Stimulated activated CD4-positive, alpha-beta T cell treated with anti-CD3 and anti-CD28 coated beads, Interleukin-15, amount 100 ng/mL, for 1 hour (primary cell): ENCODE measurements at places on chromosomes 13 and 19.

DNA sequence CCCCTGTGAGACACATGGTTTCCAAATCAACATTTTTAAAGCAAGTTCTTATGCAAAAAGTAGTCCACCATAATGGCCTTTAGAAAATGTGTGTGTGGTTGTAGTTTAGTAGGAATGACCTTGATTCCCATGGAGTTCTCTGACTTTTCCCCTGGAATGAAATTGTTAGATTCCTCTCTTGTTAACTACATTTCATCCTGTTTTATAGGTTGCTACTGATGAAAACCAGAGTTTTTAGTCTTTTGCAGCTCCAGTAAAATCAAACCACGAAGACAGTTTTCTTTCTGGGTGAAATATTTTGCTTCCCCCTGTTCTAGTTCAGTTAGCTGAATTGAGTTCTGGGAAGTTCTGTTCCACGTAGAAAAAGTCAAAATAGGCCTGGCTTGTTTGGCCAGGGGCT lies 107.7 kb downstream of the RAB20 start:
- no peak for DNase-seq

DNA sequence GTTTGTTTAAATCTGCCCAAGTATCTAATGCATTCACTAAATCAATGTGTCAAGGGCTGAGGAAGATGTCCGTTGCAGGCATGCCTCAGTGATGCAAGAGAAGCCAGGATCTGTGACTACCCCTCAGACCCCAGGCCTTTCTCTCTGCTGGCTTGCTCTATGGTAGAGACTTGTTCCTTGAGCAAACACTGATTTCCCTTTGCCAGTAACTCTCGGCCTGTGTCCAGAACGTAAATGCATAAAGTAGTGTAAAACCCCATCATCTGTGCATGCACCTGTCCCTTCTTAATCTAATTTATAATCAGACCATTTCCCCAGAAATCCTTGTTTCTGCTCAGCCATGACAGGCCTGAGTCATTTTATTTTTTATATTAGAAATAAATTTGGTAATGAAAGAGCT lies 28.7 kb upstream of the FRY start:
- no peak for DNase-seq

GRCh38 chr19:10805758-10806247 lies 30.2 kb downstream of the TMED1 start:
- no peak for DNase-seq

DNA sequence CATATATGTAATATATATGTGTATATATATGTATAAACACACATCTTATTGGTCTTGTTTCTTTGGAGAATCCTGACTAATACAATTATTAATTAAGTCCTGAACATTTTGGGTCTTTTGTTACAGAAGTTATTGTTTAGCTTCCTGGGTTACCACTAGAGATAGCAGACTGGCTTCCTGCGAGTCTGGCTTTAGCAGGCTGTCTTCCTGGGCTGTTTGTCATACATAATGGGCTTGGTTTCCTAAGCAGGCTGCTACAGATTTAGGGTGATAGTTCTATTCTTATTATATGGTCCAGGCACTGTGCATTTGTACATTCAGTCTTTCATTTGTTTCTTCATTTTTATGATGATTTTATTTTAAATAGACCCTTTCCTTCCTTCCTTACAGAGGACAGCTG lies 312.0 kb upstream of the TMTC4 start:
- no peak for DNase-seq

GRCh38 chr19:16400911-16401591 lies 70.7 kb downstream of the EPS15L1 start:
- DNase-seq = peak; percentile 37

DNA sequence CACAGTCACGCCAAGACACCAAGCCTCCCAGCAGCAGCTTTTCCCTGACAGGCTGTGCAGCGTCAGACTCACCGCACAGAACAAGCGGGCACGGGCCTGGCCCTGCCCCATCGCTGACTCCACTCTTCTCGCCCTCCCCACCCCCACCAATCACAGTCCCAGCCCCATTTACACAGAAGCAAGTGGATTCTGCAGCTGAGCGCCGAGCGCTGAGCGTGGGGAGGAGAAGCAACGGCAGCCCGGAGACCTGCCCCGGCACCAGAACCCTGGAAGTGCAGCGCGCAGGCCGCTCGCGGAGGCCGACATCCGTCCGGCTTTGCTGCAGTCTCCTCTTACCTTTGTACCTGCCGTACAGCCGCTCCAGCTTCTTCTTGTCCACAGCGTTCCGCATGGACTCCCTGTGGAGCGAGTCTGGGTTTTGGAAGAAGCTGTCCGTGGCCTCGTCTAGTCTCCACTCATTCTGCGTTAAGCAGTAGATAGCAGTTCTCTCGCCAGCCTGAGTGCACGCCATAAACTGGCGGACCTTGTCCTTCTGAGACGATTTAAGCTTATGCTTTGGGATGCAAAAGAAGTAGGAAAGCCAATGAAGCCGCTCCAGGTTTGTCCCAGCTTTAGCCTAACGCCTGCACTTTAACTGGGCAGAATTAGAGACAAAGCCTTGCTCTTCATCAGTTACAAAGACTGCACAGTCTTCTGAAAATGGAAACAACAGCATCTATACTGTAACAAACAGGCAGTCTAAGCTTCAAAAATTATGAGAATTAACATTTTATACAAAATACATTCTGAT lies 6.8 kb downstream of the DCUN1D2 start:
- DNase-seq = no peak

DNA sequence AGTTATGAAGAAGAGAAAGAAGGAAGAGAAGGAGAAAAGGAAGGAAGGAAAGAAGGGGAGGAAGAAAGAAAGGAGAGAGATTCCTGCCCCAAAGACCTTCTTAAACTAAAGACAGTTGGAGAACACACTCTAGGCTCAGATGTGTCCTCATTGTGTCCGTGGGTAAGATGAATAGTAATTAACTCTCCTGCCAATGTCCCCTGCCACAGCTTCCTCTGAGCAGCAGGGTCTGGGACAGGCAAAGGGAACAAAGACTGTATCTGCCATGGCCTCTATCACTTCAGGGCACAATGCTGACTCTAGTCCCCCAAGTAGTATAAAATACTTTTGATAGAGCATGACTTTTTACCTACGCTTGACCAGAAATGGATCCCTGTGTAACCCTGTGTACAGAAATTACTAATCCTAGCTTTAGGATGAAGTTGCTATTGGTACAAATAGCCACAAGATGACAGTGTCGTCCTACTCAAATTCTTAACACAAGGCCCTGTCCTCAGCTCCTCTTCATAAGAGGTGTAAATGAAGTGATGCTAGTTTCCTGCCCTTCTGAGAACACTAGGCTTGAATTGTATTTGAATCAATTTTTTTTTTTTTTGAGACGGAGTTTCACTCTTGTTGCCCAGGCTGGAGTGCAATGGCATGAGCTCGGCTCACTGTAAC lies 186.2 kb upstream of the GPR12 start:
- DNase-seq = no peak

- no peak for DNase-seq
Measured at GRCh38 chr13:57899096-57899495, 267.6 kb downstream of the PCDH17 start.

DNA sequence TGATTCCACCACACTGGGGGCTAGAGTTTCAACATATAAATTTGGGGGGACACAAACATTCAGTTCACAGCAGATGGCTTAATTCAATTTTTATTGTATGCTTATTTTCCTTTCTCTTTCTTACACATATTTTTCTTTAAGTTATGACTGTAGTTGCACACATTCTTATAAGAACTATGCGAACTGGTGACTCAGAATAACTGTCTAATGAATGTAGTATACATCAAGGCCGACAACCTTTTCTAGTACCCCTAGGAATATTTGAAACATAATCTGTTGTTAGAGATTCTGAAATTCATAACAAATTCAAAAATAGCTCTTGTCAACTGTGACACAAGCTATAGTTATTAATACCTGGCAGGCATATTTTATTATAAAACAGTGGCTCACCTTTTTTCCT lies 695.6 kb downstream of the PCDH9 start:
- DNase-seq = no peak

DNA sequence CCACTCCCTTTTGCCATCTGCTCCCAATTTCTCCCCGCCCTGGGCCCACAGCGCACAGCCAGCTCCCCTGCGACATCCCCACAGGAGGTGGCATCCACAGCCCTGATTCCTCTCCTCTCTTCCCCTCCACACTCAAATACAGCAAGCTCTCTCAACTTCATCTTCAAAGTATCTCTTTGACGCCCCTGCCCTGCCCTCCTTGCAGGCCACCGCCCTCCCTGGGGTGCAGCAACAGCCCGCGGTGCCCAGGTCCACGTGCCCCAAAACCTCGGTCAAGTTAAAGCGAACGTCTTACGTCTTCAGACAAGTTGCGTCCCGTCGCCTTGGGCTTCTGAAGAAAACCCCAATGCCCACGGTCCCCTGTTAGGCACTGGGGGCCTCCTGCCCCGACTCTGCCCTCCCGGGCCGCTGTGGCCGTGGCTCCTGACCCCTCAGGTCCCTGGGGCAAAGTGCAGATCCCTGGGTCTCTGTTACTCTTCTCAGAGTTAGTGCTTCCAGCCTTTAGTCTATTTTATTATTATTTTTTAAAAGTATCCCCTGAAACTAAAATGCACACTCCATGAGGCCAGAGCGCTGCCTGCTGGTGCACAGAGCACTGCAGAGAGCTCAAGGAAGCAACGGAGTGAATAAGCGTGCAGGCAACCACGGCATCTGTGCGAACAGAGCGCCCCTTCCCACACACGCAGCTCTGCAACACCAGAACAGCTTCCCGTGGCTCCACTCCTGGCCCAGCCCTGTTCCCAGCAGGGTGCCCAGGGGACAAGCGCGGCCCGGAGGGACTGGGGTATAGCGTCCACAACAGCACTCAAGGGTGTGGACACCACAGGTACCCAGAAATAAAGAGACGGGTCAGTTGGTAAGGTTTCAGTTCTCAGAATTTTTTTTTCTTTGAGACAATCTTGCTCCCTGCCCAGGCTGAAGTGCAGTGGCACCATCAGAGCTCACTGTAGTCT lies 26.4 kb downstream of the IL17D start:
- DNase-seq = no peak

GRCh38 chr19:45202637-45203036 lies 24.1 kb downstream of the BLOC1S3 start:
- DNase-seq = no peak

DNA sequence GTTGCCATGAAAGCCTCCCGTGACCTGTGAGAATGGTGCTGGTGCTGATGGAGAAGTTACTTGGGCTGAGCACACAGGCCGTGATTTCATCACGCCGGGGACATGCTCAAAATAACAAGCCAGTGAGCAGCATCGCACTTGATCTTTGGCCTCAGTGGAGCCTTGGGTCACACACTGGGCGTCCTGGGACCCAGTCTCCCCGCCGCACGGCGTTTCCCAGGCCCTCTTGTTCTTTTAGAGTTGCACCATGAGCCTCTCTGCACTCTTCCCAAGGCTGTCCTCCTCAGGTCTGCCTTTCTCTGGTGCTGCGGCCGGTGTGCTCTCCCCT lies 9.5 kb upstream of the NDUFS7 start:
- no peak for DNase-seq

DNA sequence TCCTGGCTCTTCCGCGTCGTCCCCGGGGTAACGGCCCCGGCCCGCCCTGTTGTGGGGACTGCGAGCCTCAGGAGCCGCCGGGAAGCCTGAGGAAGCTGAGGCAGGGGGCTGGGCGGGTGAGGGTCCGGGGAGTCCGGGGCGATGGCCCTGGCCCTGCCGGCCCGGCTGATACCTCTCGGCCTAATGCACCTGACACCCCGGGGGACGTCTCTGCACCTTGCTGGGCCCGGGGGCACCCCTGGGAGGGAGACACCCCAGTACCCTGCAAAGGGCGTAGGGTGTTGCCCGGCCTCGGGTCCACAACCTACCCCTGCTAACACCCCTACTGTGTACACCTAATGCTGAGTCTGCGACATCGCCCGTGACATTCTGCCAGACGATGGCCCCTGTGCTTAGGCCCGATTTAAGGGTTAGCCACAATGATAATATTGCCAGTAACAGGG lies 410 bp downstream of the PIN1 start:
- DNase-seq = no peak

DNA sequence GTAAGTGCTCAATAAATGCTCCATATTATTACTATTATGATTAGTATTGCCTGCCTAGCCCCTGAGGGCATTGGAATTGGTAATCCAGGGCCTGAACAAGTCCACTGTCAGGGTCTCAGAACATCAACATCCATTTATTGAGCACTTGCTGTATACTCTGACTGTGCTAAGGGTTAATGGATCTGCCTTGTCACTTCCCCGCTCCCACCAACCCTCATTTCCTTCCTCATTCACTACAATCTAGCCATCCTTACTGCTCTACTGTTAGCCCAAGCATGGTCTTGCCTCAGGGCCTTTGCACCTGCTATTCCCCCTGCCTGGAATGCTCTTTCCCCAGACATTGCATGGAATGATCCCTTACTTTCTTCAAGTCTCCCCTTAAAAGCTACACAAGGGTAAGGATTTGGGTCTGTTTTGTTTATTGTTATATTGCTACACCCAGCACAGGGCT lies 12.7 kb upstream of the ANGPTL8 start:
- no peak for DNase-seq

DNA sequence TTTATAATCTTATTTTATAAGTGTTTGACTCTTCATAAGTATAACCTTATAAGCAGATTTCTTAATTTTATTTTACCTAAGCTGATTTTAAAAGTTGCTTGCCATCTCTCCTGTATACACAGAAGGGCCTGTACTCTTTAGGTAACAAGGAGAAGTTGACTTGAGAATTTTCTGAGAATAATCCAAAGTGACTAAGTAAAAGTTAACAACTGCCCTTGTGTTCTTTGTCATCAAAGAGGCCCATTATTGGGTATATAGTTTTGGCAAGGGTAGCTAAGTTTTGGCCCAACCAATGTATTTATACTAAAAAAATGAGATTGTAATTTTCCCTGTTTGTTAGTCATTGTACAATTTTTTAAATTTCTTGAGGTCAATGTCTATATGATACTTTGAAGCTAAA lies 3.2 kb downstream of the LCP1 start:
- no peak for DNase-seq

- DNase-seq = no peak
Measured at GRCh38 chr19:13968999-13969398, 16.7 kb downstream of the DCAF15 start.
